ELR (cell line): ENCODE measurements at places on chromosomes 3 and 15.

DNA sequence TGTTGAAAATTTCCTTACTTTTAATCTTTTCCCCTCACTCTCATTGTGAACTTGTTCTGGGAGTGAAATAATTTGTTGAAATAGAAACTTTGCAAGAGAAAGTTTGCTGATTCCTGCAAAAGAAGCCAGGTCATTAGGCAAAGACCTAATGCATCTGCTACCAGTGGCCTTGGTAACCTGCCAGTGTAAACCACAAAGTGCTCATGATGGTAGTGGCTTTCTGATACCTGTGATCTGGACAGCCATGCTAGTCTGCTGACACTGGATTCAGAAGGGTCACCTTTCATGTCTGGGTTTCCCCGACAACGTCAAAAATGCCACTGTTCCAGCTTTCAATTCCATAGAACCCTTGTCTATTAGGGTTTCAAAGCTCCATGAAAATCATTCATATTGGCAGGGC, 123.7 kb upstream of the MCTP2 start:
- no peak for DNase-seq

DNA sequence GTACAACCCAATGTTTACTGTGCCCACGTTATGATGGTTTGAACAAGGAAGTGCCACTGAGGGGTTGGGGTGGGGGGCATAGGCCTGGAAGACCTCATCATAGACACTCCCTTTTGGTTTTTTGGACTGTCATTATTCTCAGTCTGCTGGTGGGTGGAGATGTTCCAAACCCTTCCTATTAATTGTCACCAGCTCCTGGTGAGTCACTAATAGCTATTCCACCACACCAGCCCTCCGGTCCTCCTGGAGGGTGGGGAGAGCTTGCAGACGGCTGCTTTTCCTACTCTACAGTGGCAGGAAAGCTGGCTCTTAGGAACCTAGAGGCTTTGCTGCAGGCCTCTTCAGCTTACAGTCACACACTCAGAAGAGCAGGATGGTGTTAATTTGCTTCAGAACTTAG, 9.0 kb upstream of the COPG1 start:
- DNase-seq, result peak; percentile 31

DNA sequence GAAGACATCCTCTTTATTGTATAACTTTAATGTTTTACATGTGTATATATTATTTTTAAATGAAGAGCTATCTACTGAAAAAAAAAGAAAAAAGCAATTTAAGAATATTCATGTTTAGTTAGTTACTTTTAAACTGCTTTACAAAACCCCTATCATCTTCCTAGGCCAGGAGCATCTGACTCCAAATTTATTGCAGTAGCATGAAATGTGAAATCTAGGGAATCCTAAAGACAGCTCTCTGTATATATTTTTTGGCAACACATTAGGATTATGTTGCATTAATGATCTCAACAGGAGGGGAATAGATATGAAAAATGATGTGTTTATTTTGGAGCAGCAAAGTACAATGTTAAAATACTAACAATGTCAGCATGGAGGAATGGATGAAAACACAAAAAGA, 158.3 kb downstream of the CNTN3 start:
- no peak for DNase-seq

DNA sequence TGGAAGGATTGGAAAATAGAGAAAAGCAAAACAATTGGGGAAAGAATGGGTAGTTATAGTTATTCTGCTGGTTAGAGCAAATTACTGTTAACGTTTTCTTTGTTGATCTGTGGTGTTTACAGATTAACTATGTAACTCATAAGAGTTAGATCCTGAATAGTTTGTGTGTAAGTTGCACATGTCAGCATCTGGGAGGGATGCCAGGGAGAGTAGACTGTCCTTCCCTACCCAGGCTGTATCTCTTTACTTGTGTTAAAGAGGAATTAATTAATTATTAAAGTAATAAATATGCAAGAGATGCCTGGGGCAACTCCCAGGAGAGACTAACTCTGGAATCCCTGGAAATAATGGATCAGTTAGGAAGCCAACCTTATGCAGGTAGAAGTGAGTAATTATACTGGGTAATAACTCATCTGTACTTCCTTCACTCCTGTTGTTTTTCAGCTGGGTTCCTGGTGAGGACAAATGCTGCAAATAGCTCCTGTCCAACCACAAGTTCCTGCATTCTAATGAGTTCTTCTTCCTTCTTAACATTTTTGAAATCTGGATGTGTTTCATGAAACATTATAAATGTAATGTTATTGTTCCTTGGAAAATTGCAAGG, 18.9 kb downstream of the GHRL start:
- no peak for DNase-seq

DNA sequence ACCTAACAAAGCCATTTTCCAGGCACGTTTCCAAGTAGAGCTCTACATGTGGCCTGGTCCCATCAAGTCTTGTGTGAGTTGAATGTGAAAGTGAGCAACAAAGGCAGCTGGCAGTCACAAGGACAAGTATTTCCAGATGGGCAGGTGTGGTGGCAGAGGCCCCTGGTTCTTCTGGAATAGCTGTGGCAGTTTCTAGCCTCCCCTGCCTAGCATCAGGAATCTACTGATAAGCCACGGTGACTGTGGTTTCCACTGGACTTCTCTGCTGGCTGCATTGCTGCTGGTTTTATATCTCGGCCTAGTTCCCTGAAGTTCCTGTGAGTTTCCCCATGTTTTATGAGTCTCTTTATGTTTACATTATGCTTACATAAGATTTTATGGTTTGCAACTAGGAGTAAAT, 117.7 kb downstream of the GOLIM4 start:
- no peak for DNase-seq

DNA sequence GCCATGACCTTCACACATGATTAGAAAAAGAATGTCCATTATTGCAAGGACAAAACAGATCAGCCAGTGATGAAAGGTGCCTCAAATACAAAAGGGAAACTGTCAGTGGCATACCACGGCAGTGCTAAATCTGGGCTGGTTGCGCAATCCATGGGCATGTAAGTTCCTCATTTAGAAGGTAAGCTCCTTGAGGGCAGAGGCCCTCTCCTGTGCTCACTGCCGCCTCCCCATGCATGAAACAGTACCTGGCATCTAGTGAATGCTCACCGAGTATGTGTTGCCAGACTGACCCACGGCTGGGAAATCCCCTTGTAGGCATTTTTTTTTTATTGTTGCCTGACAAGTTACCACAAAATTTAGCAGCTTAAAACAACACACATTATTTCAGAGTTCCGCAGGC, 312.1 kb upstream of the CHRM5 start:
- no peak for DNase-seq

GRCh38 chr15:69403594-69403993, 10.6 kb upstream of the KIF23 start:
- DNase-seq, result peak; percentile 93

GRCh38 chr3:187114511-187114910, 24.8 kb downstream of the RPL39L start:
- DNase-seq, result no peak

- peak; percentile 23 for DNase-seq
Observed at GRCh38 chr3:4334548-4334947, 31.4 kb downstream of the SETMAR start.

DNA sequence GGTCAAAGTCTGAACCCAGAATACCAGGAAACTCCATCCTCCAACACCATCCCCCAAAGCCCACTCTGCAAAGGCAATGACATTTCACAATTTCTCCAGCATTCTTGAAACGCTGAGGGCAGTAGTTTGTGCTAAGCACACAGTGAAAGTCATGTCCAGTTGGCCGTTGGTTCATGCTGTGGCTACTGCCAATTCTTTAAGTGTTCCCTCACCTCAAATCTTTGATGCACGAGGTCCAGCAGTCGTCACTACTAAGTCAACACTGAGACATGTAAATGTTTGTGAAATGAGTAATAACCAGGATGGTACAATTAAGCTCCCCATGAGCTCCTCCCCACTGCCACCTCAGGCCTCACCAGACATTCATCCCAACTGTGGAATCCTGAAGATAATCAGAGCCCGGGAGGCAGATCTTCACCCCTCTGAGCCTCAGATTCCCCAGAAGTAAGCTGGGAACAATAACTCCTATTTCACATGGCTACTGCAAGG, 7.0 kb downstream of the SUCLG2 start:
- DNase-seq, result peak; percentile 98

- DNase-seq, result no peak
Observed at GRCh38 chr3:112372396-112372795, 39.4 kb downstream of the CD200 start.

DNA sequence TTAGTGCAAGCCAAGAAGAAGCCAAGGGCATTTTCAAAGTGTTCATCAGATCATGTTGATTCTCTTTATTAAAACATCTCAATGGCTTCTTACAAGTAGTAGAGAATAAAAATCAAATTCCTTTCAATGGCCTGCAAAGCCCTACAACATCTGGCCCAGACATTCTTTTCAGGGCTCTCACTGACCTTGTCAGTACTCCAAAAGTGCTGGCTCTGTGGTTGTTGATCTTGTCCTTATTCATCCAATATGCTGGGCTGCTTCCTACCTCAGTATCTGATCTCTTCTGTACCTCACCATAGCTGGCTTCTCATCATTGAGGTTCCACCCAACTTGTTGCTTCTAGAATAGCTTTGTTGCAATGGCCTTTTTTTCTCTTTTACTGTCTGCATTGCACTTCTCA, 74.0 kb upstream of the SAMMSON start:
- no peak for DNase-seq

DNA sequence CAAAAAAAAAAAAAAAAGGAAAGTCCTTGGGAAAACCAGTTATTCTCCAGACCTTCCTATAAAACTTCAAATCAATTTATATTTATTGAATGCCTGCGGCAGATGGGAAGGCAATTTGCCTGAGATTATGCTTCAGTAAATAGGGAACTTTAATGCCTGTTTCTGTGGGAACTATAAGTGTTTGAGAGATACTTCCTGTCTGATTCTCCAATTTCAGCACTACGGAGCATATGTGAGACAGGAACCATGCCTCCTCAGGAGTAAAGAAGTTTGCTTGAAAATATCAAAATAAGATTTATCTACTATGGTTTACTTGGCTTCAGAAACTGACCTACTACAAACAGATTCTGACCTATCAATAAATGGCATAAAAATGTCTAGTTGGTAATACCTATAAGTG, 135.5 kb downstream of the CBLB start:
- no peak for DNase-seq

DNA sequence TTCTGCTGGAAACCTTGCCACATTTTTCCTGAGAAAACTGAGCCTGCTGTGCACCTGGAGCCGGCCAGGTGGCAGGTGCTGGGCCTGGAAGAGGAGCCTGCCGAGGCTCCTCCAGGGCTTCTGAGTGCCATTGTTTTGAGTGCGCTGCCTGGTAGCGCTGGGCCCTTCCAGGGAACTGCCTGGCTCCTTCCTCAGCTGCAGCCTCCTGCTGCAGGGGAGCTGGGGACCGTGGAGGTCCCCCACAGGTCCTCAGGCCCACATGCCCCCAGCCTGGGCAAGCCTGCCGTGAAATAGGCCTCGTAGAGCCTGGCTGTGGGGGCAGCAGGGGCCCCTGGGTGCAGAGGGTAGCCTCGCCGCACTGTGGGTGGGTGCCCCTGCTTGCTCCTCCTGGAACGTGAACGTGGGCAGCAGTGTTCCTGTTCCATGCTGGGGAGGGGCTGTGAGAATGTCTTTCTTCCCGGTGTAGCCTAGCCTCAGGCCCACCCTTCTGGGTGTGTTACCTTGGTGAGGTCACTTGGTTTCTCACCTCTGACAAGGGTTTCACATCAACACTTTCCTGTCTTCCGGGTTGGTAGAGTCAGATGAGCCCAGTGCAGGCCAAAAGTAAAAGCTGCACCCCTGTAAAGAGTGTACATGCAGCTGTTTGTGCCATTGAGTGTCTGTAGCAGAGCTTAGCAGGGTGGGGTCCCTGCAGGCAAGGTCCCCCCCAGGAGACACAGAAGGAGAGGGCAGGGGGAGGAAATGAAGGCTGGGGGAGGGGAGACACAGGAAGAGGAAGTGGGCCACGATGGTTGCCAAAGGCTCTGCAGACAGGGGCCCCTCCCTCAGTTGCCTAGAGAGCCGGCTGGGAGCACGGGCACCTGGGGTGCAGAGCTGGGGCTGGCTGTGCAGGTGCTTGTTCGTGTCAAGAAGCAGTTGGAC, 34.5 kb downstream of the KLF13 start:
- no peak for DNase-seq

- no peak for DNase-seq
Observed at GRCh38 chr3:182325213-182325950, 467.9 kb upstream of the ATP11B start.

GRCh38 chr3:141114816-141115460, 63.8 kb downstream of the SPSB4 start:
- peak; percentile 31 for DNase-seq

DNA sequence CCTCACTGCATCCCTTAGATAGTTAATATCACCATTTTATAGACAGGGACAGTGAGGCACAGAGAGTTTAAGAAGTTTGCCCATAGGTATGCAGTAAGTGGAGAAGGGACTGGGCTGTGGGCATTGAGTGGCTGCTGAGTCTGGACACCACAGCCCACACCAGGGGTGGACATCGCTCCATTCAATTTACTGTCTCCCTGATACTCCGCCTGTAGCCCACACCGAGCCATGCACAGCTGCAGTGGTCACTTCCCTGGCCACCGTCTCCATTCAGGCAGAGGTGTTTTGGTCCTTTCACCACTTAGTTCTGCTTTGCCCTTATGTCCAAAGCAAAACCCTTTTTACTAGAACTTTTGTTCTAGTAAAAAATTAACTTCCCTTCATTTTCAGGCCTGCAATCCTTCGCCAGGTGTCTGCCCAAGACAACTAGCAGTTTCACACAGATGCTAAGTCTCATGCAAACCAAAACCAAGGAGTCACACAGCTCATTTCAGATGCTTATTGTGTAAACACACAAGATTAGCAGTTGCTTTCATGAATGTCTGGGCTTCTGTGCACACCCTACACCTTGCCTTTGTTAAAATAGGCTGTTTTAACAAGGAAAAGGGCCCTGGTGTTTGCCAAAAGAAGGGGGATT, 30.1 kb downstream of the ZNF35 start:
- no peak for DNase-seq

DNA sequence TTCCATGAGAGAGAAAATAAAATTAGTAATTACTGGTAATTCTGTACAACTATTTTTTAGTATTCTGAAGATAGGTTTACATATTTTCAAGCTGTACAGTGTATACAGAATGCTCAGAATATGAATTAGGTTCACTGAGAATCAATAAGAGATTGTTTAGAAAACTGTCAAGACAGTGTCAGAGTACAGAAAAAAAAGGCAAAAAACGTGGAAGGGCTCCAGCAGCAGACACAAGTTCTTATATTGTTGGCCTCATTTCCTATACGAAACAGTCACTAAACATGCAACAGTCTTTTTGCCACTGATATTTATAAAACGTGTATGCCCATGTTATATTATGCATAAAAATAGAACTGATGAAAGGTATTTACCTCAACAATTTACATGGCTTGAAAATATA, 103.9 kb downstream of the ISL2 start:
- no peak for DNase-seq

DNA sequence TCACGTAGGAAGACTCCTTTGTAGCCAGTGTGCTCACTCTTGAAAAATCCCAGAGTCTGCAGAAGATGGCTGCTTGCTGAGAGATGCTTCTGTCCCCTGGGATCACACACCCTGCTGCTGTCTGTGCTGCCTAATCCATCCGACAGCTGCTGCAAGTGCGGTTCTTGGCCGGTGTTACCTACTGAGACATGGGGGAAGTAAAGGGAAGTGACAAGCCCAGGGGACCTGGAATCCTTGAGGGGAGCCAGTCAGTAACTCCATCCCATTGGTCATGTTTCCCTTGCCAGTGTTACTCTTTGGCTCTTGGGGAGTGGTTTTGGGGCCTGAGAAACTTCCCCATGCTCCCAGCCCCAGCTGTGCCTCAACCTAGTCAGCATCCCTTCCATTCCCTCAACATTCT, 8.3 kb upstream of the CPNE9 start:
- DNase-seq, result no peak
